ENCODE measurements at places on chromosomes 4 and X.

DNA sequence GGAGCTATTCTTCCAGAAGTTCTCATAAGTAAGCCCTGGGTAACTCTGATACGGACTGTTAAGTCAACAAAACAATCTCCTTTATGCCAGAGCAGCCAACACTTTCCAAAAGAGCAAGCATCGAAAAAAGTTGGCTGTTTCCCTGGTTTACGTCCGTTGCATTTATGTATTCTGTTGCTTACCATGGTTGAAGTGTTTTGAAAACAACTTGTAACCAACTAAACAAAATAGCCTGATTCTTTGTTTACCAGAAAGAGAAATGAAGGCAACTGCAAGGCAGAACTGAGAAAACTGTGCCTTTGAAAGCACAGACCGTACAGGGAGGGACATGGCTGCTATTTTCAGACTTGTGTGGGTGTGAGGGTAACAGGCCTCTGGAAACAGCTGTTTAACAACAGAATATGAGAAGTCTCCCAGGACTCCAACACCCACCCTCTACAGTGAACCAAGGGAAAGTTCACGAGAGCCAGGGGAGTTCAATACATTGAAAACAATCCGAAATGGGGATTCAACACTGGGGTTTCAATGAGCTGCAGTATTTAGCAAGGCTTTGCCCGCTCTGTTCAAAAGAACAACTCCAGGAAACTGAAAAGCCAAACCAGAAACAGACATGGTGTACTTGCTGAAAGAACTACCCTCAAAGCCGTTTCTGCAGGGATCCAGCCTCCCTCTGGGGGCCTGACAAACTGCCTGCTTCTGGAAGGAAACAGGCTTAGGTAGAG is 95.8 kb upstream of the EGFL6 start:
- no peak for DNase-seq

DNA sequence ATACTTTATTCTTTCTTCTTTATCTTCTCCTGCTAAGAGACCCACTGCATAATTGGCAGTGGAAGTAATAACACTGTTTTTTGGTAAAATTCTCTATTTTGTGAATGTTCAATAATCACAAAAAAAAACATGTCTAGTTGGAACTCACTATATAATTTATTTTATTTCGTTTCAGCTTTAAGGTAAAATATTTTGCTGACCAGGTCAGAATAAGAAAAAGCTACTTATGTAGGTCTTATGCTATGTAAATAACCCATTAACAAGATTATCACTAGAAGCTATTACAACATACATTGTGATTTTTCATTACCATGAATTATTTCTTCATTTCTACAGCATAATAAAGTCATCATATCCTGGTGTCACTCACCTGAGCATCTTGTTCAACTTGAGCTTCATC is 19.3 kb downstream of the ANXA5 start:
- DNase-seq: no peak

GRCh38 chrX:101595739-101596419 is 21.9 kb downstream of the ARMCX6 start:
- DNase-seq: no peak

GRCh38 chrX:56787734-56788152 is 58.7 kb downstream of the NBDY start:
- DNase-seq: no peak

Data from stimulated activated CD8-positive, alpha-beta memory T cell treated with anti-CD3 and anti-CD28 coated beads, Interleukin-7, amount 100 ng/mL, for 1 hour (primary cell).